ENCODE measurements at places on chromosomes 7 and 10. TPM values are rescaled to one million over a fixed set of nuclear protein-coding genes. Genes with fewer than 3 reads are reported as not detected.

The AS3MT gene
- polyA plus RNA-seq = 11.4 TPM

GRCh38 chr10:75035975-75036708 is 75.3 kb upstream of the SAMD8 start:
- H3K4me3 ChIP-seq = no peak overlapping the region
- no peak overlapping the region for H3K27ac ChIP-seq
- no peaks in the 10 kb centered on the region for H3K27me3 ChIP-seq
- no peaks in the 10 kb centered on the region for H3K4me1 ChIP-seq
- DNase-seq = no peak

The SEMA4G gene
- polyA plus RNA-seq = 33.8 TPM

DNA sequence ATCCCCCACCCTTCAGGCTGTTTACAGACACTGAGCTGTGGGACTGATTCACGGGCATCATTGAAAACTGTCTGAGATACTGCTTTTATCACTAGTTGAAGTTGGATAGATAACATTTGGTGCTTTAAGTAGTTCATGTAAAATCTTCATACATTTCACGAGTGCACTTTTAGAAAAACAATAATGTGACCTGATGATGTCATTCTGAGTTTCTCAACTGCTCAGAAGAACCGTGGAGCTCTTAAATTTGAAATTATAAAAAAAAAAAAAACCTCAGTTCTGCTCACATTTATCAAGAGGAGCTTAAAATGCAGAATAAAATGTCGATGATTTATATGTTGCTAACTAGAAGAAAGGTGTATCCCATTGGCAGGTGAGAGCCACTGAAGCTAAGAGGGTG is 81.5 kb downstream of the GALNT11 start:
- no peak overlapping the region for H3K4me3 ChIP-seq
- peaks cover 5% of the 10 kb centered on the region for H3K36me3 ChIP-seq
- H3K27ac ChIP-seq = no peak overlapping the region
- DNase-seq = no peak
- H3K27me3 ChIP-seq = no peaks in the 10 kb centered on the region

The IFIT1B gene
- not detected for polyA plus RNA-seq

DNA sequence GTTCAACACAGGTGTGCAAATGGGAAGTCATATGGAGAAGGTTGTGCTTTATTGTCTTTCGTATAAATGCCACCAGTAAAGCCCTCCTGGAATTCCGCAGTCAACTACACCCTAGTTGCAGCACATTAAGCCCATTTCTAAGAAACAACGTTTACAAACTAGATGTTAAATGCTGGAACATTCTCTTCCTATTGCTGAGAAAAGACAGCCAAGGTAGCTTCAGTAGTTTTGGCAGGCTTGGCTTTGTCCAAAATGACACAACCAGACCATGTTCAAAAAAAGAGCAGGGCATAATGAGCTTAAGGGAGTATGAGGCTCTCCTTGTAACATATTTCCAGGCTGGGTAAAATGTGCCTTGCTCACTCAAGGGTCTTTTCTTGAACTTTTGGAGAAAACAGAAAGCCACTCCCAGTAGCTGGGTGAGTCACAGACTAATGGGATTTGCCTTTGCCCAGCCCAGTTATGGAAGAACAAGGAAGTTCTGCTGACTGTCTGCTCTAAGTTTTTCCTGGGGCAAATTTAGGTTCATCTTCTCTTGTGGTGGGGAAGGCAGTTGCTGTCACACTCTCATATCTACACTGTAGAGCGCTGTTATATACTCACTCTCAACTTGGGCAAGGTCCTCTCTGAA is 238.7 kb downstream of the PLXNA4 start:
- no peak overlapping the region for H3K27ac ChIP-seq
- H3K4me1 ChIP-seq = no peaks in the 10 kb centered on the region
- H3K36me3 ChIP-seq = no peaks in the 10 kb centered on the region

The PRTFDC1 gene
- 2.2 TPM for polyA plus RNA-seq

The CLDN3 gene
- polyA plus RNA-seq = 122 TPM

GRCh38 chr10:116798859-116799258 is 50.4 kb upstream of the ENO4 start:
- no peak overlapping the region for H3K4me3 ChIP-seq
- H3K36me3 ChIP-seq = no peaks in the 10 kb centered on the region
- no peak for DNase-seq
- H3K4me1 ChIP-seq = no peaks in the 10 kb centered on the region
- H3K27ac ChIP-seq = no peak overlapping the region

GRCh38 chr7:30430777-30431176 is 47.8 kb downstream of the NOD1 start:
- H3K36me3 ChIP-seq = no peaks in the 10 kb centered on the region
- H3K4me3 ChIP-seq = no peak overlapping the region
- peaks cover 31% of the 10 kb centered on the region for H3K4me1 ChIP-seq
- H3K27me3 ChIP-seq = no peaks in the 10 kb centered on the region
- no peak for DNase-seq
- H3K27ac ChIP-seq = no peak overlapping the region

DNA sequence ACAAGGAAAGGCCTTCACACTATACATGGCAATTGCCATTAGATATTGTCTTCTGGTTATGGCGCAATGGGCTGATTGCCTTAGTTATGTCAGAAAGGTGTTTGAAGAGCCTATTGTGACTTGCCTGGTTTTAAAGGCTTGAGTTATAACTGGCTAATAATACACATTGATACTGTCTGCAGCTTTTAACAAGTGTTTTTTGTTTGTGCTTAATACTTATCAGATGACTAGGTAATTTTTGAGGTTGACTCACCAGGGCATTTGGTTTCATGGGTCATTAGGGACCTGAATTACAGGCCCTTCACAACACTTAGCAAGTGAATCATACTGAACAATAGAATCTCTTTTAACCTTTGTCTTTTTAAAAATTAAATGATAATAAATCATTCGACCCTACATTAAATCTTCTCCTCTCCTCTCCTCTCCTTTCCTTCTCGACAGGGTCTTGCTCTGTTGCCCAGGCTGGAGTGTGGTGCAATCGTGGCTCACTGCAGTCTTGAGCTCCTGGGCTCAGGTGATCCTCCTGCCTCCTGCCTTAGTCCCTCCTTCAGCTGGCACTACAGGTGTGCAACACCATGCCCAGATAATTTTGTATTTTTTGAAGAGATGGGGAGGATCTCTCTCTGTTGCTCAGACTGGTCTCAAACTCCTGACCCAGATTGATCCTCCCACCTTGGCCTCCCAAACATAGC is 196.3 kb downstream of the JCAD start:
- no peaks in the 10 kb centered on the region for H3K36me3 ChIP-seq
- H3K27me3 ChIP-seq = no peaks in the 10 kb centered on the region
- H3K27ac ChIP-seq = peak overlapping the region; percentile 39
- DNase-seq = no peak
- no peak overlapping the region for H3K4me3 ChIP-seq

The AP1S1 gene
- 30.4 TPM for polyA plus RNA-seq

DNA sequence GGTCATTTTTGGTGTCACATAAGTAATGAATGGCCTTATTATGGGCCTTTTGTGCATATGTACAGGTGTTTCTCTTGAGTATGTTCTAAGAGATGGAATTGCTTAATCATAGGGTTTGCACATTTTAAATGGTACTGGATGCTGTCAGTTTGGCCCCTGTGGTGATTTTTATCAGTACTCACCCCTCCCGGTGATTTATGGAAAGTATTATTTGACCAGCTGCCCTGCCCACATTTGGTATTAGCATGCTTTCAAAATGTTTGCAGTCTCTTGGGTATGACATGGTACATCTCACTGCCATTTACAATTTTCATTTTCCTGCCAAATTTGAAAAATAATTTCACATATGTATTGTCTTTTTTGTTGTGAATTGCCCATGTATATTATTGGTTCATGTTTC is 427.7 kb downstream of the LRMDA start:
- no peak overlapping the region for H3K4me3 ChIP-seq
- no peaks in the 10 kb centered on the region for H3K36me3 ChIP-seq
- H3K27me3 ChIP-seq = no peaks in the 10 kb centered on the region
- H3K27ac ChIP-seq = no peak overlapping the region
- no peaks in the 10 kb centered on the region for H3K4me1 ChIP-seq
- no peak for DNase-seq

DNA sequence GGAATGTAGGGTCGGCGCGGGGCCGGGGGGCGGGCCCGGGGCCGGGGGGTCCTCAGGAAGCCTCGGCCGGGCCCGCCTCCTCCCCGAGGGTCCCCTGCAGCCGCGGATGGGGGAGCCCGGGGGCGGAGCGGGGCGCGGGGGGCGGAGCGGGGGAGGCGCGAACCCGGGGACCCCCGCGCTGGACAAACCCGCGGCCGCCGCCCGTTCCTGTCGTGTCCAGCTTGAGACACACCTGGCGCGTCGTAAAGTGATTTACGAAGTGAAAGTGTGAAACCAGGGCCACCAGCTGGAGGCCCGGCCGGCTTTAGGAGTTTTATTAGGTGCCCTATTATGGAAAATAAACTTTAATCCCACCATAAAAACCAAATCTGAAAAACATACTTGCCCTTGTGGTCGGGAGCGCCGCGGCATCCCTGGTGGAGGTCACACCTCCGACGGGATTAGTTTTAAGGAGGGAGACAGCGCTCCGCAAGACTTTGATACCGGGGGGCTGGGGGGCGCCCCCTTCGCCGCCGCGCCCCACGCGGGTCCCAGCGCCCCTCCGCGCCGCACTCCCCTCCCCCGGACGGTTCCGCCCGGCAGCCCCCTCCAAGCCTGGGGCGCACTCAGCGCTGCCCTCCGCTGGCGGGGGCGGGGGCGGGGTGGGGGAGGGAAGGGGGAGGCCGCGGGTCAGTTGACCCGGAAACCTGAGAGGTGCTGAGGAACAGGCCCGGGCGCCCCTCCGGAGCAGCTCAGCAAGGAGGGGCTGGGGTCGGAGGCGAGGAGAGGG is 10.3 kb downstream of the MNX1 start:
- H3K4me1 ChIP-seq = peaks cover 6% of the 10 kb centered on the region
- no peak for DNase-seq
- peak overlapping the region; percentile 66 for H3K4me3 ChIP-seq
- no peaks in the 10 kb centered on the region for H3K27me3 ChIP-seq

GRCh38 chr7:139500770-139501138 is 17.3 kb upstream of the KLRG2 start:
- H3K27me3 ChIP-seq = no peaks in the 10 kb centered on the region
- no peak overlapping the region for H3K4me3 ChIP-seq
- no peak overlapping the region for H3K27ac ChIP-seq
- H3K4me1 ChIP-seq = no peaks in the 10 kb centered on the region
- H3K36me3 ChIP-seq = no peaks in the 10 kb centered on the region

The TRPV5 gene
- polyA plus RNA-seq = not detected

GRCh38 chr10:95377950-95378349 is 87.1 kb upstream of the PDLIM1 start:
- no peak overlapping the region for H3K27ac ChIP-seq
- H3K27me3 ChIP-seq = no peaks in the 10 kb centered on the region
- no peak for DNase-seq
- no peaks in the 10 kb centered on the region for H3K36me3 ChIP-seq
- H3K4me1 ChIP-seq = no peaks in the 10 kb centered on the region

The AKR1D1 gene
- polyA plus RNA-seq = not detected

DNA sequence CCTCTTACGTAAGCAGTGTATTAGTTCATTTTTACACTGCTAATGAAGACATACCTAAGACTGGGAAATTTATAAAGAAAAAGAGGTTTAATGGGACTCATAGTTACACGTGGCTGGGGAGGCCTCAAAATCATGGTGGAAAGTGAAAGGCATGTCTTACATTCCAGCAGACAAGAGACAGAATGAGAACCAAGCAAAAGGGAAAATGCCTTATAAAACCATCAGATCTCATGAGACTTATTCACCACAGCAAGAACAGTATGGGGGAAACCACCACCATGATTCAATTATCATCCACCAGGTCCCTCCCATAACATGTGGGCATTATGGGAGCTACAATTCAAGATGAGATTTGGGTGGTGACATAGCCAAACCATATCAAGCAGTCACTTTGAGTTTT is 126.3 kb upstream of the CXCL12 start:
- no peak overlapping the region for H3K4me3 ChIP-seq
- H3K27ac ChIP-seq = no peak overlapping the region
- no peak for DNase-seq
- H3K27me3 ChIP-seq = no peaks in the 10 kb centered on the region
- no peaks in the 10 kb centered on the region for H3K36me3 ChIP-seq

The EPO gene
- 5.9 TPM for polyA plus RNA-seq

DNA sequence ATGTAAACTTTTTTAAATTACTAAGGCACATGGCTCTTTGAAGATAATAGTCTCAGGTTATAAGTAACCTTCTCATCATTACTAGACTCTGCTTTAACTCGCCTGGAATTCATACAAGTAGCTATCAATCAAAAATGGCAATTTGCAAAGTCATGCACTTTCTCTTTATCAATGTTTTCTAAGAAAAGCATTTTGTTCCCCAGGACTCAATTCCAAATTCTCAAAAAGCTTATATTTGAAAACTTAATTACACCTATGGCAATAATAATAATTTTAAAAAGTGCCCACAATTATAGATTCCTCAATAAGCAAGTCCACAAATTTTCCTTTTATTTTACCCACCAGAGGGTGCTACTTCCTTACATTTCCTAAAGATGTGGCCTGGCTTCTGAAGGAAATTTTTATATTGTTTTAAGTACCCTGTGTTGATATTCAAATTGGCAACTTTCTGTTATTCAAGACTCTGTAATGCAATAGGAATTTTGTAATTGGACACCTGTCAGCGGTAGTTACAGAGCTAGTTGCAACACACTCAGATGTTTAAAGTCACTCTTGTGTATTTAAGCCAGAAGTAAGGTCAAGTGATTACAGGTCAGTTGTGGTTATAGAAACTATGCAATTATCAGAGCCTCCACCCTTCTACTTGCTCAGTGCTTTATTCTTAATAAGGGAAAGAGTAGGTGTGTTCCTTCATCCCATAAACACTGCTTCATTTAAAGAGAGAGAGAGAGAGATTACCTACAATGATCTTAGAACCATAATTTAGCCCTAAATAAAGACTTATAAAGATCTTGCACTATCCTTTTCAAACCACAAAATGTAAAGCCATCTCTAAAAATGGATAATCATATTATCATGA is 47.1 kb upstream of the HYAL4 start:
- no peak for DNase-seq
- no peaks in the 10 kb centered on the region for H3K36me3 ChIP-seq

The FLNC gene
- 0.82 TPM for polyA plus RNA-seq

GRCh38 chr7:44215531-44215930 is 14.8 kb downstream of the YKT6 start:
- no peak overlapping the region for H3K27ac ChIP-seq
- H3K27me3 ChIP-seq = no peaks in the 10 kb centered on the region
- no peaks in the 10 kb centered on the region for H3K4me1 ChIP-seq
- H3K36me3 ChIP-seq = peaks cover 14% of the 10 kb centered on the region

GRCh38 chr10:4784667-4785333 is 41.2 kb upstream of the AKR1E2 start:
- H3K36me3 ChIP-seq = no peaks in the 10 kb centered on the region
- no peak for DNase-seq
- no peak overlapping the region for H3K4me3 ChIP-seq
- H3K4me1 ChIP-seq = no peaks in the 10 kb centered on the region

DNA sequence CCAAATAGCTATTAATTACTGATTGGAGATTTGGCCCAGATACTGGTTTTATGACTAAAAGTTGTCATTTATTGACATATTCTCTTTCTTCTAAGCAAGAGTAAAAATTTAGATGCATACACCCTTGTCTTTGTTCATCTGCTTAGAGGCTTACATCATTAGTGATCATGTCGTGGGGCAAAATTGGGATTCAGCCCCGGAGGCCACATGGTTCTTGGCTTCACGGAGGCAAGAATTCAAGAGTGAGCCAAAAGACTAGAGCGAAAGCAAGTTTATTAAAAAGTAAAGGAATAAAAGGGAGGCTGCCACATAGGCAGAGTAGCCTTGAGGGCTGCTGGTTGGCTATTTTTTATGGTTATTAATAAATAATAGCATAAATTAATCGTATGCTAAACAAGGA is 41.1 kb downstream of the MINPP1 start:
- H3K27me3 ChIP-seq = no peaks in the 10 kb centered on the region
- no peaks in the 10 kb centered on the region for H3K36me3 ChIP-seq
- peaks cover 11% of the 10 kb centered on the region for H3K4me1 ChIP-seq
- DNase-seq = no peak

The MLXIPL gene
- 146 TPM for polyA plus RNA-seq
